ENCODE measurements at places on chromosomes 5 and 9.

DNA sequence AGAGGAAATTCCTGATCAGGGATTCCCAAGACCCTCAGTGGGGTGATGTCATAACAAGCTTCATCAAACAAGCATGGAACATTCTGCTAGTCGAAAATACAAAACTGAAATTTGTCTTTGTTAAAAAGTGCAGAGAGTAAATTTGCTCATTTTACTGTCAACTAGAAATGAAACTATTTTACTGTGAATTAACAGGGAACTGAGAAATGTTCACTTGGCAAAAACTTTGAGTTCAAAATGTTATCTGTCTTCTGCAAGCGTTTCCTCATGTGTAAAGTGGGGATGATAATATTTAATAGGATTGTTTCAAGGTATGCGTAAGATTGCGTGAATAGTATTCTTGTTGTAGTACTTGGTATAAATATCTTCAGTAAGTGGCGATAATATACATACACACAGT, 45.4 kb downstream of the ALDH1A1 start:
- DNase-seq = no peak

GRCh38 chr5:40623480-40624420, 56.0 kb upstream of the PTGER4 start:
- no peak for DNase-seq

DNA sequence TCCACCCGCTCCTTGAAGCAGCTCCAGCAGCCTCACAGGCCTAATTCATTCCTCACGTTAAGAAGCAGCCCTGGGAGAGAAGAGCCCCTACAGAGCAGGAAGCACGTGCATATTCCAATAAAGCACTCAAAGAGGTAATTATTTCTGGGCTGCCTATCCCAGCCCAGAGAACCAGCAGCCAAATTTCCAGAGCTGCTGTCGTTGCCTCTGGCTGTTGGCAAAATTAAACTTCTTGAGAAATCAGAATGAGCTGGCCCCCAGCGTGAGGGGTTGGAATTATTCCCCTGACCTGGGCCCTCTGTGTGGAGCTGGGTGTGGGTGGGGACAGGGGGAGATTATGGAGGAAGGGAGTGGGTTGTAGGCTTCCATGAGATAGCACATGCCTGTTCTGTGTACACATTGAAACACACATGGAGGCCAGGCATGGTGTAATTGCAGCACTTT, 86.8 kb upstream of the HSPA9 start:
- no peak for DNase-seq

GRCh38 chr5:116444373-116445295, 130.0 kb downstream of the SEMA6A start:
- DNase-seq = no peak

- no peak for DNase-seq
Measured at GRCh38 chr5:121688781-121689180, 162.9 kb upstream of the FTMT start.

DNA sequence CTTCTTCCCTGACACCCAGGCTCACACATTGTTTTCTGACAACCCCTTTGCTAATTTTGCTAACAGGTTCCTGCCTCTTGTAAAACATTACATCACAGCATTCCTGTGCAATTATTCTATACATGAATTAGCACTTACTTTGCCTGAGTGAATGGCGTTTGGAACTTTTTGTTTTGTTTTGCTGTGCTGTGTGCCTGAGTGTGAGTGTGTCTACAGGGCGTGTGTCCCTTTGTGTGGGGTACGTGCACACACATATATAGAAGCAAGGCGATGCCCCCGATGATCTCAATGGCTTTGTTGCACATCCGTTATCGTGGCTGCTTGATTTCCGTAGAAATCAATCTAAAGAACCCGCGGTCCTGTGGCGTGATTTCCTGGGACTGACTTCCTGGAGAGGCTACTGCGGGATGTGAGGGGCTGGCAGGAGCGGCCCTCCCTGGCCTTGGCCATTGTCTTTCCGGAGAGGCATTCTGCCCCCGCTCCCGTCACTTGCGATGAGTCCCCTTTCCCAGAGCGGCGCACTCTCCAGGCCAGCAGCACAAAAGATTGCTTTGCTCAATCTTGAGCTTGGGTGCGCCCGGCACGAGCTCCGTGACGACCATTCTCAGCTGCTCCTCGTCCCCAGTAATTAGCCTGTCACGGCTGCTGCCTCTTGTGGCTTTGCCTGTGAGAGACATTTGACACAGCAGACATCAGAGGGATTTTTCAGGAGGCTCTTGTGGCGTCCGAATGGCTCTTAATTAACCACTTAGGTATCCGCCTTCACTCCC, 398.1 kb upstream of the IRX1 start:
- DNase-seq = peak; percentile 84

DNA sequence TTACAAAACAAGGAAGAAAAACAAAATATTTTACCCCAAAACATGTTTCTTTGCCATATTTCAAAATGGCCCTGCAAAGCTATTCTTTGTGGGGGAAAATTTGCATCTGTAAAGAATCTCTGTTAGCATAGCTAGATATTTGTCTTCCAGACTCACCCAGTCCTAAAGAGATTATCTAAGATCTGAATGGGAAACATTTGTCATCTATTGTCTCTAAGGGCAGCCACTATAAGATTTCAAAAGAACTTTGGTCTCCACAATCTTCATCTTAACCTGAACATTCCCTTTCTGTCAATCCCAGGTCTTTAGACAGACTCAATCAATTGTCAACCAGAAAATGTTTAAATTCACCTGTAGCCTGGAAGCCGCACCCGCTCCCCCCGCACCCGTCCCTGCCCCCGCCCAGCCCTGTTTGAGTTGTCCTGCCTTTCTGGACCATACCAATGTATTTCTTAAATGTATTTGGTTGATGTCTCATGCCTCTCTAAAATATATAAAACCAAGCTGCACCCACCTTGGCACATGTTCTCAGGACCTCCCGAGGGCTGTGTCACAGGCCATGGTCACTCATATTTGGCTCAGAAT, 330.6 kb downstream of the RAB3C start:
- no peak for DNase-seq

All from ecto neural progenitor cell (in vitro differentiated cells).